ENCODE measurements at places on chromosomes 16 and 17.

- no peak for DNase-seq
These were observed 7.0 kb upstream of the NT5C start for GRCh38 chr17:75138519-75138918.

GRCh38 chr17:79415365-79415764, 195.5 kb downstream of the RBFOX3 start:
- DNase-seq, result no peak

DNA sequence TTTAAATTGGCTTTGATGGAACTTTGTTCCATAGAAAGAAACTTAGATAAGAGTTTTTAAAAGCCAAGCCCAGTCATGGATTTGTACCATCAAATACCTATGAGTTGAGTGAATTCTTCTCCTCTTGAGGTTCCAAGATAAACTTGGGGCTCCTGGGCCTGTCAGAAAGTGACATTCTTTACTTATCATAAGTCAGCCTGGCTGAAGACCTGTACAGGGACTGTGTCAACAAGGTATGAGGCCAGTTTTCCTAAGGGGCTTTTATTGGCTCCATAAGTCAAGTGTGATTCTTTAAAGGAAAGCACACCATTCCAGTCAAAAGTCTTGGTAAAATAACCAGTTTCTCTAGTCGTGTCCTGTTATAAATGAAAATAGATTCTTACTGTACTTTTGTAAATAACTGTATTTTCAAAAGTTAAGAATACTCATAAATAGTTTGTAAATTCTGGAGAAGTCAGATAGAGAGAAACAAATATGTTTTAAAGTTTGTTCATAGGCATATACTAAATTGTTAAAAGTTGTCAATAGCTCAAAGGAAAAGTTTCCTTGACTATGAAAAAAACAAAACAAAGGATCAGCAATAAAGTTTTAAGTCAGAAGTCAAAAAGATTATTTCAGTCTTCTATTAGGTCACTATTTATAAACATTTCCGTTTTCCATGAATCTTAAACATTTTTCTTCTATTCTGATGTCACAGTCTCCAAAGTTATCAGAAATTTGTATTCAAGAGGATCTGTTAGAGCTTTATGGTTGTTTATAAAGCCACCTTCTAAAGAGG, 22.5 kb upstream of the MYO1D start:
- no peak for DNase-seq

DNA sequence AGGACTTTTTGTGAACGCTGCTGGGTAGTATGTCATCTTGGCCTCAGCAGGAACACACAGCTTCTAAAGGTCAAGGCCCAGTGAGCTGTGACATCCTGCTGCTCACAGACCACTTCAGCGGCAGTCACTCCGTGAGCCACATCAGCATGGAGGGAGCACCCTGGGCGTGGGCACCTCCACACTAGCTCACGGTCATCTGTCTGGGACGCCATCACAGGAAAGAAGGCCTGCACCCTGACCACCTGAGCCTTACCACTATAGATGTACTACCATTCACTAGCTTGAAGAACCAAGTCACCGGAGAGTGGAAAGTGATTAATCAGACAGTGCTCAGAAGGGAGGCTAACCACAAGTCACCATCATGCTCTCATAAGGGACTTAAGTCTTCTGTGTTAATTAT, 3.3 kb downstream of the AXIN1 start:
- DNase-seq, result no peak

DNA sequence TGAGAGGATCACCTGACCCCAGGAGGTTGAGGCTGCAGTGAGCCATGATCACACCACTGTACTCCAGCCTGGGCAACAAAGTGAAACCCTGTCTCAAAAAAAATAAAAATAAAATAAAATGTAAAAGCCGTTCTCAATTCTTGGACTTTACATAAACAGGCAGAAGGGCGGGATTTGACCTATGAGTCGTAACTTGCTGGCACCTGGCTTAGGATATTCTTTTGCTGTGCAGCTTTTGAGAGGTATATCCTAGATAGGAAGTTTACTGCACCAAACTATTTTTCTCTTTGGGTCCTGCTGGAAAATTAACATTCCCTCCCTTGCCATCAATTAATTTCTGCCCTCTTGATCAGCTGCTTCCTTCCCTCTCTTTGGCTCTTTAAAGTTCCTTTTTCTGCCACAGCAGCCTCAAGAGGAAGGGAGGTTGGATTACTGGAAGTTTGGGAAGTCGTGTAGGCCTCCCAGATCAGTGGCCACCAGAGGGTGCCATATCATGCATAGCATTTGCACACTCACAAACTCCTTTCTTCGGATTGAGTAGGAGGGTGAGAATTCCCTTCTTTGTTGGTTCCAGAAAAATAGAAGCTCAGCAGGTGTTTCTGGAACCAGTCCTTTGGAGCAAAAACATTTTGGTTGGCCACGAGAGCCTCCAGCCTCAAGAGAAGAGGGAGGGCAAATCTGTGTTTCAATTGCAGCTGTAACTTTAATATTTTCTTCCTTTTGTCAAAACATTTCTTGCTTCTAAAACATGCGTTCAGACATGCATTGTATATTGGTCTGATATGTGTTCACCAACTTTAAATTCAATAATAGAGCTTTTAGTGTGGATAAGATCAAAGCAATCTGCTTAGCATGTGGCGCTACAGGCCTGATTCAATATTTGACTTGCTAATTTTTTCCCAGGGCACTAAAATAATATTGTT, 147.3 kb downstream of the CCDC182 start:
- peak; percentile 12 for DNase-seq

DNA sequence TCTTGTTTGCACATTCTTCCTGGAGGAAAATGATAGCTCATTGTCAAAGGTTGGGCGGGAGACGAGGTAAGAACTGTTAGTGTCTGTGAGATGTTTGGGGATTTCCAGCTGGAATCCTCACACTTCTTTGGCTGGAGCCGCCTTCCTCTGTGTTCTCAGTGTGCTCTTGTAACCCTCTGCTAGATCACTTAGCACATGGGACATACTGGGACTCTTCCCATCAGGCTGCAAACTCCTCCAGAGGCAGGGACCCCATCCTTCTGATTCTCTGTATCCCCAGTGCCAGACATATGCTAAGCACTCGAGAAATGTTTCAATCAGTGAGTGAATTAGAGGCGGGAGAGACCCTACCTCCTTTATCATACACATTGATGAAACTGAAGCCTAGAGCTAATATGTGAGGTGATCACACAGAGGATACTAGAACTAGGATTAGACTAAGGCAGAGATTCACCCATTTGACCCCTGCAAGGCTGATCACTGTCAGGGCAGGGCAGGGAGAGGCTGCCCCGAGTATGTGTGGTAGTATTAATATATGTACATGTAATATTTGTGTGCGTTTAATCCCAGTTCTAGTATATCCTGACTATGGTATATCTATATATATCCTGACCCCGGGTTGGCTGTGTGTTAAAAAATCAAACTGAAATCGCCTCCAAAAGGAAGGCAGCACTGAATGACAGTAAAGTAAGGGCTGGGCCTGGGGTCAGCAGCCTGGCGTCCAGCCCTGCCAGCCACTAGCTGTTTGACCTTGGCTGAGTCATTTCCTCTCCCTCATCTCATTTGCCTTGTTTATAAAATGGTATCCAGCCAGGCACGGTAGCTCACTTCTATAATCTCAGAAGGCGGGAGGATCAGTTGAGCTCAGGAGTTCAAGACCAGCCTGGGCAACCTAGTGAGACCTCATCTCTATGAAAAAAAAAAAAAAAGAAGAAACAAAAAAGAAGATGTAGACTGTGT, 75.5 kb upstream of the TBX2 start:
- DNase-seq, result no peak

- no peak for DNase-seq
These were observed 1.4 kb downstream of the TENT4B start for GRCh38 chr16:50154420-50154950.

- no peak for DNase-seq
These were observed 31.2 kb downstream of the VAC14 start for GRCh38 chr16:70769761-70770160.

- peak; percentile 15 for DNase-seq
These were observed at the start of gene TBKBP1 for GRCh38 chr17:47693731-47694580. TSS of gene TBKBP1 (plus strand) at chr17:47694161. CDS start at chr17:47696113, 1,952 bp downstream.

DNA sequence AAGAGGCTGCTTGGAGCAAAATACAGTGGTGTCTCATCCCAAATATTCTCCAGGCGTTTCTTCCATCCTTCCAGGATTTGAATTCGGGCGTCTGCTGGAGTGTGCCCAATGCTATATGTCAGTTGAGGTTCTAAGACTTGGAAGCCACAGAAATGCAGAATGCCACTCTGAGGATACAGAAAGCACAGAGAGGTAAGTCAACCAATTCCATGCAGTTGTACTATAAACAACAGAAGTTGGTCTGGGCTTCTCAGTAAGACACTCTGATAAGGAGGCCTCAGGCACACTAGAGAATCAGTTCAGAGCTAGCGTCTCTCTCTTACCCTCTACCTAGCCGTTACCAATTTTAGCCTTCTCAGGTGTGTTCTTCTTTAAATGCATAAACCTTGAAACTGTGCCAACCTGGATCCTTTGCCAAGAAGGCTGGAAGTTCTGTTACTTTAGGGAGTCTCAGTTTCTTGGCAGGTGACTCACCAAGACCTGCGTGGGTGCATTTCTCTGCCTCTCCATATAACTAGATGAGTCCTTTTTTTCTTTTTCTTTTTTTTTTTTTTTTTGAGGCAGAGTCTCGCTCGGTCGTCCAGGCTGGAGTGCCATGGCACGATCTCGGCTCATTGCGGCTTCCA, 15.1 kb downstream of the NQO1 start:
- DNase-seq, result peak; percentile 47

DNA sequence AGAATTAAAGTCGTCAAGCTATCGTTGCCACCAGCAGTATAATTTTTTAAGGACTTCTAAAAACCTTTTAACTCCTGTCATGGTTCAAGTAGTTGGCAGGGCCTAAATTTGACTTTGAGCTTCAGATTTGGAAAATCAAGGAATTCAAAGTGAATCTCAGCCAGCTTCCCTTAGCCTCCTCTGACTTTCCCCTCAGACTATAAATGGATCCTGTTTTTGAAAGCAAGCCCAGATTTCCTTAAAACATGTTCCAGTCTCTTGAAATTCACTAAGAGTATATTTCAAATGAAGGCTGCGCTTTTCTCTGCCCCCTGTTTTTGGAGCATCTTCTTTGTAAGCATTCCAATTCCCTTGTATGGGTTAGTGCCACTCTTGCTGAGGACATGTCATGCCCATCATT, 101.8 kb upstream of the CDH8 start:
- no peak for DNase-seq

DNA sequence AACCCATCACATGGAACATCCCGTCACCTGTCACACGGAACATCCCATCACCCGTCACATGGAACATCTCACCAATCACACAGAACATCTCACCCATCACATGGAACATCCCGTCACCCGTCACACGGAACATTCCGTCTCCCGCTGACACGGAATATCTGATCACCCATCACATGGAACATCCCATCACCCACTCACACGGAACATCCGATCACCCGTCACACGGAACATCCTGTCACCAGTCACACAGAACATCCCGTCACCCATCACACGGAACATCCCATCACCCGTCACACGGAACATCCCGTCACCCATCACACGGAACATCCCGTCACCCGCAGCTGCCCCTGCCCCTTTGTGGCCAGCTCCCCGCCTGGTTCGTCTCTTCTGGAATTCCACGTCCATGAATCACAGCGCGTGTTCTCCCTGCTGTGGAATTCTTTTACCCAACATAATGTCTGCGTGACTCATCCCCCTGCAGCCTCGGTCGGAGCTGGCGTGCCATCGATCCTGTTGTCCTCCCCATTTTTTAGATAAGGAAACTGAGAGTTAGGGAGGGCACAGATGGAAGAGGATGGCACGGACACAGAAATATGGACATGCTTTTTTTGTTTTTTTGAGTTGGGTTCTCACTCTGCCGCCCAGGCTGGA, 5.6 kb downstream of the CPNE7 start:
- no peak for DNase-seq

- DNase-seq, result no peak
These were observed 91.2 kb downstream of the RBFOX3 start for GRCh38 chr17:79519601-79520000.

DNA sequence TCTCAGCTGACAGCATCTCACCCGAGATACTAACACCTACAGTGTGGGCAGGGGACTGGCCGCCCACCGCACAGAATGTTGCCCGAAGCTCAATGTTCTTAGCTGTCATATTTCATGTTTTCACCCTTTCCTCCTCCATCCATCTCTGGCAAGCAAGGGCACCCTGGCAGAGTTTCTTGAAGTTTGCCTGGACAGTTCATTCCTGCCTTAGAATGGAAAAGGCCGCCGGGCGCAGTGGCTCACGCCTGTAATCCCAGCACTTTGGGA, 37.6 kb upstream of the TEX2 start:
- no peak for DNase-seq

- DNase-seq, result peak; percentile 54
These were observed 333.5 kb downstream of the NPIPA8 start for GRCh38 chr16:18003033-18003432.

DNA sequence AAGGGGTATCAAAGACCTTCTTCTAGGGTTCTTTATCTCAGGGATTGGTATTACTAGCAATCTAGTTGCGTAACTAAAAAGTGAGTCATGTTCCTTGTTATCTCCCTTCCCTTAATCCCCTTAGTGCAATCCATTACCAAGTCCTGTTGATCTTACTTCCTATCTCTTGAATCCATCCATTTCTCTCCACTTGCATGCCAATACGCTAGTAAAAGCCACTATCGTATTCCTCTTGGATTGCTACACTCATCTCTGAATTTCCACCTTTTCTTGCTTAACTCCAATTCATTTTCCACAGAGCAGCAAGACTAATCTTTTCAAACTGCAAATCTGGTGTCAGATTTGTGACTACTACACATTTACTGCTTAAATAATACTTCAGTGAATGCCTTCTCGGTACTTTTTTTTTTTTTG, 1.8 kb upstream of the ADAT1 start:
- DNase-seq, result no peak

GRCh38 chr16:73027685-73028111, 20.2 kb downstream of the ZFHX3 start:
- DNase-seq, result no peak

GRCh38 chr17:14299280-14300141, 1.4 kb upstream of the HS3ST3B1 start:
- no peak for DNase-seq

- DNase-seq, result no peak
These were observed 57.5 kb downstream of the RNF213 start for GRCh38 chr17:80318166-80318565.

DNA sequence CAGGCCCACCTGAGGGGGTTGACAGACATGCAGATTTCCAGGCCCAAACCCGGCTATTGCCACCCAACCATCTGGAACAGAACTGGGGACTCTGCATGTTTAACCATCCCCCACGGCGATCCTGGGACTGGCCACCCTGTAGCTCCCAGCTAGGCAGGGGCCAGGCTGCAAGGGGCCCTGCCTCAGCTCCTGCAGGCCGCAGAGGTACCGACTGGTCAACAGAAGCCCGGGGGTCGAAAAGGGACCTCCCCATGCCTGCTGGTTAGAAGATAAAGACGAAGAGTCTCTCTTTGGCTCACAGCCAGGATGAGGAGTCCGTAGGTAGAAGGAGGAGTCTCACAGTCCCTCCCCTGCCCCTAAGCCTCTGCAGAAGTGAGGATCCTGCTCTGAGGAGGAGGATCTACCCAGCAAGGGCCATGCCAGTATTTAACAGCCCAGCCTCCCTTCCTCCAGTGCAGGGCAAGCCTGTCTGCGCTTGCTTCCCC, 223.4 kb upstream of the TNRC6C start:
- no peak for DNase-seq
